ENCODE measurements at places on chromosomes 7 and 10.

- no peak for DNase-seq
Measured at GRCh38 chr10:61617586-61617985, 45.1 kb upstream of the CABCOCO1 start.

- DNase-seq = no peak
Measured at GRCh38 chr10:91513598-91514424, 103.7 kb downstream of the HECTD2 start.

- no peak for DNase-seq
Measured at GRCh38 chr7:83701736-83702135, 52.8 kb upstream of the SEMA3E start.

DNA sequence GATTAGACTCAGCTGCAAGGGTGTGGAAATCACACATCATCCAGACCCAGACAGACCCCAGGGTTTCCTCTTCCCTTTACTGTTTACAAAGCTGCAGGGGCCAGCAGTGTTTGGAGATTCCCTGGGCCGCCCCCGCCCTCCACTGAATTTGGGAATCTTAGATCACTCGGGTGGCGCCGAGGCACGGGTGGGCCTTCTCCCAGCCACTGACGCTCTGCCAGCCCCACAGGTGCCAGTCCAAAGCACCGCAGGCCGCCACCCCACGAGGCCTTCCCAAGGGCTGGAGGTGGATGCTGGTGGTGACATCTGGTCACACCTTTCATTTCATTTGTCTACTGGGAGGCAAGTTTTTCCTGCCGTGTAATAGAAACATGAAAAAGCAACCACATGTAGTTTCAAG lies 439.4 kb upstream of the FOXK1 start:
- DNase-seq = no peak

- DNase-seq = no peak
Measured at GRCh38 chr10:109861081-109861480, 62.2 kb downstream of the XPNPEP1 start.

GRCh38 chr10:78397786-78398185 lies 364.1 kb downstream of the RPS24 start:
- DNase-seq = no peak

DNA sequence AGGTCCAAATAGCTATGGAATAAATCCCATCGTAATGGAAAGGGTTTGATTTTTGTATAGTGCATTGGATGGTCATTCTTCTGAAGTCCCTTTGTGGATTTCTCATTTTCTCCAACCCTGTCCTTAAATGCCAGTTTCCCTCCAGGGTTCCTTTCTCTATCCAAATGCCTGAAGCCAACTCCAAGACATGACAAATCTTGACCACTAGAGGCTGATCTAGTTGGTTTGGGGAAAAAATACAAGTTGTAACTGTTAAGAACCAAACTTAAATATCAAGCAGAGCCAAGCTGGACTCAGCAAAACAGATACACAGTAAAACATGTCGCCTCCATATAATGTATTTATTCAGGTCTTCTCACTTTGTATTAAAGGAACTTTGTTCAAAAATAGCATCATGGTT lies 28.7 kb downstream of the FRMD4A start:
- DNase-seq = no peak

DNA sequence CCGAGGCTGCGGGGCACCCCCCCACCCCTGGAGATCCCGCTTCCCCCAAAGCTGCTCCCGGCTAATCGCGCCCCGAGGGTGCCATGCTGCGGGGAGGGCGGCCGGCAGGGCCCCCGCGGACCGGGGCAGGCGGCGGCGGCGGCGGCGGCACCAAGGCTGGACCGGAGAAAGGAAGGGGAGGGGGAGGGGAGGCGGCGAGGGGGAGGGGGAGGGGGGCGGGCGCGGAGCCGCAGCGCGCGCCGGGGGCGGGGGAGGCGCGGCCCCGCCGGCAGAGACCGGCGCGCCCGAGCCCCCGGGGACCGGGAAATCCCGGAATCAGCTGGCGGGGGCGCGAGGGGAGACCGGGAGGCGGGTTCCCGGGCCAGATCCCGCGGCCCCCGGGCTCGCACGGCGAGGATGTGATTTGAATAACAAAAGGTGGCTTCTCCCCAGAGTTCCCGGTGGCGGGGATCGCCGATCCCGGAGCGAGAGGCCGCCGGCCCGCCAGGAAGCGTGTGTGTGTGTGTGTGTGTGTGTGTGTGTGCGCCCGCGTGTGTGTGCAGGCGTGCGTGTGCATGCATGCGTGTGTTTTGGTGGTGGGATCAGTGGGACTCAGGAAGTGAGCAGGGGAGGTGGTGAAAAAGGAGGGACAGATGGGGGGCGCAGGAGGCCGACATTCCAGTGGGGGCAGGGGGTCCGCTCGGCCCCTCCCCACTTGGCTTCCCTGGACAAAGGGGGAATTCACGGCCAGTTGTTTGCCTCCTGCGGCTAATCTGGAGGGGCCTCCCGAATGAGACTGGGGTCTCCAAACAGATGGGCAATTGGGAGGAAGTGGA lies 99.5 kb downstream of the HIP1 start:
- no peak for DNase-seq

DNA sequence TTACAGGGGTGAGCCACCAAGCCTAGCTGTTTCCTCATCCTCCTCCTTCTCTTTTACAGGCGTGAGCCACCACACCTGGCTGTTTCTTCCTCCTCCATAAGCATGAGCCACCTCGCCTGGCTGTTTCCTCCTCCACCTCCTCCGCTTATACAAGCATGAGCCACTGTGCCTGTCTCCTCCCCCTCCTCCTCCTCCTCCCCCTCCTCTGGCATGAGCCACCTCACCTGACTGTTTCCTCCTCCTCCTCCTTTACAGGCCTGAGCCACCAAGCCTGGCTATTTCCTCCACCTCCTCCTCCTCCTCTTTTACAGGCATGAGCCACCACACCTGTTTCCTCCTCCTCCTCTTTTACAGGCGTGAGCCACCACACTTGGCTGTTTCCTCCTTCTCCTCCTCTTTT lies 49.8 kb upstream of the ZNF479 start:
- DNase-seq = no peak

DNA sequence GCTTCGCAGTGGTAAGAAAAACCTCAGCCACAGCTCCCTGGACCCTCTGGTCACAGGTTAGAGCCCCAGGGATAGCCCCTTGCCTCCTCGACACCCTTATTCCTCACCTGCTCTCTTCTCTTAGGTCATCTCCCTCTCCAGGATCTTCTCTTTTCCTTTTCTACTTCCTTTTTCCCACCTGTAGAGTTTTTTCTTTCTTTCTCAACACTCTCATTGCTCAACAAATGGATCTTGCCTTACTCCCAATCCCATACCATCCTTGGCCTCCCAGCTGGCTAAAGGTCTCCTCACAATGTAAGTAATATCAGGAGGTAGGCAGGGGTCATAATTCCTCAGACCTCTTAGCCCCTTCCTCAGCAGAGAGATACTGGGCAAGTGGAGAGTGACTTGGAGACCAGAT lies 17.2 kb downstream of the WNT8B start:
- no peak for DNase-seq

GRCh38 chr7:111074748-111075146 lies 16.2 kb upstream of the LRRN3 start:
- DNase-seq = no peak

GRCh38 chr10:133099571-133099970 lies 11.8 kb downstream of the ADGRA1 start:
- no peak for DNase-seq

DNA sequence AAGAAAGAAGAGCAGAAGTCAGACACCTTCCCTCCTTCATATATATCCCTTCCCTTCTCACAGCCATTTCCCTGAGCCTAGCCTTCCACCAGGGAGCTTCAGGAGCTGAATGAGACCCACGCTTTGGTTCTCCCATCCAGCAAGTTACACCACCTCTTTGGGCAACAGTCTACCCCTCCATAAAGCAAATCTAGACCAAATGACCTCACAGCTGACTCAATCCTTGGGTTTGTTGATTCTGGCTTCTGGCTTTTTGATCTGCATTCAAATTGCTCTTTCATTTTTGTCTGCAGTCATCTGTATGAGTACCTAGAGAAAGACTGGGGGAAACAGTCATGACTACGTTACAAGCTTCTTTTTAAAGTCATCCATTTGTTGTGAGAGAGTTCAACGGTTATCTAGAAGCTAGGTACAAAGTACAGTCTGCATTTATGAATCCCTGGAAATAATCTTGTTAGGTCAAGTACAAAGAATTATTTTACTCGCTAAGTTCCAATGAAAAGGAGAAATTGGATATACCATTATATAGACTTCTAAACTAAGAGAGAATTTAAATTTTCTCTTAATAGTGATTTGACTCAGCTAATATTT lies 86.3 kb downstream of the RAB11FIP2 start:
- no peak for DNase-seq

- no peak for DNase-seq
Measured at GRCh38 chr10:110508806-110509544, 11.3 kb downstream of the DUSP5 start.

- no peak for DNase-seq
Measured at GRCh38 chr10:54800741-54801421, at the start of gene PCDH15. Gene PCDH15 (minus strand): TSS chr10:54801231. CDS start chr10:54664262, 136,969 bp downstream.

DNA sequence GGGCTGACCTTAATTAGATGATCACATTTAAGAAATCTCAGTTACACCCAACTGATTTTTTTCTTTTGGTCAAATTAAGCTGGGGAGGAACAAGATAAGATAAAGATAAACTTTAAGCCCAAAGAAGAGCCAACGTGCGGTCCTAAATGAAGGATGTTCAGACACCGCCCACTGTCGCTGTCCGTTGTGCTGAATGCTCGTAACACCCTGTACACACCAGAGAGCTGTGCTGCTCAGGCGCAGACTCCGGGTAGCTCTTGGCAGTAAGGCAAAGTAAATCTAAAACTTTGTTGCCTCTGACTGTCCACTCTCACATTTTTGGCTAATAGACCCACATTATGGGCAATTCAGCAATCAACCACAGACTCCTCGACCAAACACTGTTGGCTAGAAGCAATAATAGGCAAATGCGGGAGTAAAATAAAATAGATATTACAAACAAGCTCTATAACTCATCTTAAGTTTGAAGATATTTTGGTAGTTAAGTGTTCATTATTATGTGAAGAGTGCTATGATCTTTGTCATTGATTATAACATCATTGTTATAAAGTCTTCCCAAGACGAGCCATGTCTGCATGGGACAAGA lies 57.1 kb downstream of the PLPP4 start:
- DNase-seq = no peak

DNA sequence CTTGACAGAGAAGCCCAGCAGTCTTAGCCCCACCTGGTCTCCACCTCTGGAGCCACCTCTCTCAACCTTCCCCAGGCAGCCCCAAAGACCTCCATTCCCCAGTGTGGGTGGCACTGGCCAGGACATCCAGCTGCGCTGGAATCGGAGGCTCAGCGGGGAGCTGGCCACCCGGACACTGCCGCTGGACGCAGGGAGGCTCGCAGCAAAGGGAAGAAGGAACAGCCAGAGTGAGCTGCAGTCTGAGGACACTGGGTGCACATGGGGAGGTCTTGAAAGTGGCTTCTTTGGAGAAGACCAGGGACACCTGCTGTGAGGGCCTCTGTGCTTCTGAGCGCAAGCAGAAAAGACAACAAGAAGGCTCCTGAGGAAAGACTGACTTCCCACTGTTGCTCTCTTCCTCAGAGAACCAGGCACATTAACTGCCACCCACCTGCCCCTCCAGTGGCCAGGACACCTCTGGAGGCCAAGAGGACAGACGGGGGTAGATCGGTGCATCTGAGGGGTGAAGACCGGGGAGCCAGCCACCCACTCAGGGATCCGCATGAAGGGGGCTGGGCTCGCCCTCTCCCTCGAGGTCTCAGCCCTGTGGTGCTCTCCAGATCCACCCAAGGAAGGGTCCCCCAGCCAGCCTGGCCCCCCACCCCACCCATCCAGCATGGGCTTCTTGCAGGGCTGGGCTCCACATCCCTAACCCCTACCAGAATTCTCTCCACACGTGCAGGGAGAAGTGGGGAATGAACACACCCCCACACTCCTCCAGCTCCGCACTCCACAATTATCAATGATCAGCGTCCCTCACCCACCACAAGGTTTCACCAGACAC lies 1.8 kb downstream of the CAMK2B start:
- no peak for DNase-seq

Data from stimulated activated CD8-positive, alpha-beta memory T cell treated with anti-CD3 and anti-CD28 coated beads, Interleukin-2, amount 100 ng/mL, for 1 hour (primary cell).